ENCODE measurements at places on chromosomes 1 and 21.

DNA sequence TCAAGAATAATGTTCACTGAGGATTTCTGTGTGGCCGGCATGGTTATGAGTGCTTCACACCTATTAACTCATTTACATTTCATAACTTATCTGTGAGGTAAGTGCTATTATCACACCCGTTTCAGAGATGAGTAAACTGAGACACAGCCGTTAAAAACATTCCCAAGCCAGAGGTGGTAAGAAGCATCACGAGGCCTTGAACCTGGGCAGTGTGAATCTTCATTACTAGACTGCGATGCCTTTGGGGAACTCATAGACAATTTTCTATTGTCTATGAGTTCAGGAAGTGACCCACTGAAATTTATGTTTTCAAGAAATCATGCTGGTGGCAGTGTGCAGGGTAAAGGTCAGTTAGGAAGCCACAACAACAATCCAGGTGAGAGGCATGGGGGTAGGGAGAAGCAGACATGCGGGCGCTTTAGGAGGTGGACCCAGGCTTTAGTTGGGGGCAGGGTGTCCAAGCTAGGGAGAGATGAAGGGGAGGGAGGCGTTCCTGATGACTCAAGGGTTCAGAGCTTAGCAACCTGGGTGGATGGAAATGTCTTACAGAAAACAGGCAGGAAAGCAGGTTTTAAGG is 14.5 kb downstream of the GNG12 start:
- DNase-seq: no peak

GRCh38 chr21:26850116-26850643 is 5.0 kb upstream of the ADAMTS1 start:
- DNase-seq: peak; percentile 37

- DNase-seq: no peak
Measured at GRCh38 chr1:7403265-7404045, 367.6 kb upstream of the VAMP3 start.

DNA sequence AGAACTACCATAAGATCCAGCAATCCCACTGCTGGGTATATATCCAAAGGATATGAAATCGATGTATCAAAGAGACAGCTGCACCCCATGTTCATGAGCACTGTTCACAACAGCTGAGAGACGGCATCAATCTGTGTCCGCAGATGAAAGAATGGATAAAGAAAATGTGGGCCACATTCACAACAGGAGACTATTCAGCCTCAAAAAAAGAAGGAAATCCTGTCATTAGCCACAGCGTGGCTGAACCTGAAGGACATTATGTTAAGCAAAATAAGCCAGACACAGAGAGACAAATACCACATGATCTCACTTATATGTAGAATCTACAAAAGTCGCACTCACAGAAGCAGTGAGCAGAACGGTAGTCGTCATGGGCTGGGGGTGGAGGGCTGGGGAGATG is 99.2 kb upstream of the IFFO2 start:
- DNase-seq: no peak

DNA sequence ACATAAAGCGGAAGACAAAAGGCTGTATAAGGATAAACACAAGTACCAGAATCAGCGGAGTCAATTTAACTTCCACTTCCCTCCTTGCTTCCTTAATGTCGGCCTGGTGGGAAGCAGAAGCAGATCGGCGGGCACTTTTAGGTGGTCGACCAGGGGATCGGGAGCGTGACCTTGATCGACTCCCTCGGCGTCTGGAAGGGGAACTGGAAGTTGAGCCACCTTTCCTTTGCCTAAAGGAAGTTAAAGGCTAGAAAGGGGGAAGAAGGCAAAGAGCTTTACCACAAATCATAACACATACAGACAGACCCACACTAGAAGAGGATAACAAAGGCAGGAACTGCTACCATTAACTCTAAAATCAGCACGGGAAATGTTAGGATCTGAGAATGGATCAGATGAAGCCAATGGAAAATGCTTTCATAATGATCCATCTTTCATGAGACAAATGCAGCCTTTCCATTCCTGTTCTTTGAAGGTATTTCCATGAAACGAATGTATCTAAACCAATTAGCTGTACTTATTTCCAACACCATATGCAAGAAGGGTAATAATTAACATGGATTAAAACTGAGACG is 5.7 kb downstream of the LBR start:
- DNase-seq: no peak

DNA sequence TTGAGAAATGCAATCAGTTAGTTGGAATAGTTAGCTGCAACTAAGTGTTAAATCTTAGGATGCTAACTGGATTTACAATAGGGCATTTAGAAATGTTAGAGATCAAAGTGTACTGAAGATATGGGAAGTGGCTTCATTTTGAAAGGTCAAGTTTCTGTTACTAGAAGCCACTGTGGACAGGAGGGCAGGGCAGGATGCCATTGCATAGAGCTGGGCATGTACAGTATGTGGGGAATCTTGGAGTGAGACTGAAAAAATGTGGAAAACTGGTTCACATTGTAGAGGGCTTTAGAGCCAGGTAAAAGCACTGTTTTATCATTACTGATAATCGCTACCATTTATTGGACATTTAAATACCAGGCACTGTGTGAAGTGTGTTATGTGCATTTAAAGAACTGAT is 31.0 kb downstream of the ARID1A start:
- no peak for DNase-seq

DNA sequence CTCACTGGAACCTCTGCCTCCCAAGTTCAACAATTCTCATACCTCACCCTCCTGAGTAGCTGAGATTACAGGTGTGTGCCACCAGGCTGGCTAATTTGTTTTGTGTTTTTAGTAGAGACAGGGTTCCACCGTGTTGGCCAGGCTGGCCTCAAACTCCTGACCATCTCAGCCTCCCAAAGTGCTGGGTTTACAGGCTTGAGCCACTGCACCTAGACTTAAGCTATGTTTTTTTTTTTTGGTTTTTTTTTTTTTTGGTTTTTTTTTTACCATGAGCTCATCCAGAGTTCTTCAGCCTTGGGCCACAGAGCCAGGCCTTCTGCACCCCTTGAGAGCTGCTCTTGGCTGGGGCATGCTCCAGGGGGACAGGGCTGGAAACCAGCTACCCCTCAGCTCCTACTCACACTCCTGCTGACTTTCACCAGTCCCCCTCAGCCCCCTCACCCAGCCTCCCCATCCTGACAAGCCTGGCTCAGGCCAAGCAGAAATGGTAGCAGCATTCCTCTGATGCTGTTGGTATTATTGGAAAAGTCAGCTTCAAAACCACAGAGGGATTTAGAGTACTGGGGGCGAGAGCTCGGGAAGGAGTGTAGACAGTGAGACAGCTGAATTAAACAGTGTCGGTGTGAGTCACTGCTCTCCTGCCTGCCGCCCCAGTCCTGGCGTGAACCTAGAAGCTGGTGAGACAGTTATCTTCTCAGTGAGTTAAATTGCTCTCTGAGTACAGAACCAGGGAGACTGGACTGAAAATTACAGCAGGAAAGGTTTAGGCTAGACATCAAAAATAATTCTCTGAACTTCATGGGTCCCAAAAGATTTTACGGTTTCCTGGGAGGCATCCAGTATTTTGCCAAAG is 63.7 kb downstream of the NAV1 start:
- DNase-seq: no peak

- no peak for DNase-seq
Measured at GRCh38 chr1:218983848-218984247, 189.8 kb upstream of the LYPLAL1 start.

DNA sequence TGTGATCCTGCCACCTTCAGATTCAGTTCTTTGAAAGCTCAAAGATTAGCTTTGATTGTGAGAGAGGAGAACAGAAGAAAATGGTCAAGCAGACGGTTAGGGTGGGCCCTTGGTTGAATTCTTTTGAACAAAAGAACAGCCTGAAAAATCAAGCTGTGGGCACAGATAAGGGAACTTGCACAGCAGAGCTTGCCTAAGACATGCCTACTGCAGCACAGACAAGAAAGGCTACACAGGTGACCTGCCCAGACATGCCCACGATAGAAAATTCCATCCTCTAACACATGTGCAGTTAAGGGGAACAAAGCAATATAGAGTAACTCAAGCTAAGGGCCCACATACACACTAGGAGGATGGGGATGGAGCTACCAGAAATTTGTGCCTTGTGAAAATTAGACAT is 512.5 kb upstream of the LRRC7 start:
- DNase-seq: peak; percentile 40

DNA sequence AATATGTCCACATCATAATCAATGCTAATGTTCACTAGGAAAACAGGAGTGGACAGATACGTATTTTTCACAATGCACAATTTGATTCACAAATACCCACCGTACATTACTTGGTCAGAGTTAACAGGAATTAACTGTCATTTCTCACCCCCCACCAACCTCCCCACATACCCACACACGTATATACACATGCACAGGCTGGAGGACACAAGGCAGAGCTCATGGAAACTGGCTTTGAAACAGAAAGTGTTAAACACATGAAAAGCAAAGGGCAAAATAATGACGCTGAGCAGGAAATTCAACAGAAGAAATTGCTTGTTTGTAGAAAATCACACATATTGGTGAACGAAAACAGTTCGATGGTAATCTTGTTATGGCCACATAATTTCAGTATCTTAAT is 188.4 kb upstream of the DMRTA2 start:
- no peak for DNase-seq

DNA sequence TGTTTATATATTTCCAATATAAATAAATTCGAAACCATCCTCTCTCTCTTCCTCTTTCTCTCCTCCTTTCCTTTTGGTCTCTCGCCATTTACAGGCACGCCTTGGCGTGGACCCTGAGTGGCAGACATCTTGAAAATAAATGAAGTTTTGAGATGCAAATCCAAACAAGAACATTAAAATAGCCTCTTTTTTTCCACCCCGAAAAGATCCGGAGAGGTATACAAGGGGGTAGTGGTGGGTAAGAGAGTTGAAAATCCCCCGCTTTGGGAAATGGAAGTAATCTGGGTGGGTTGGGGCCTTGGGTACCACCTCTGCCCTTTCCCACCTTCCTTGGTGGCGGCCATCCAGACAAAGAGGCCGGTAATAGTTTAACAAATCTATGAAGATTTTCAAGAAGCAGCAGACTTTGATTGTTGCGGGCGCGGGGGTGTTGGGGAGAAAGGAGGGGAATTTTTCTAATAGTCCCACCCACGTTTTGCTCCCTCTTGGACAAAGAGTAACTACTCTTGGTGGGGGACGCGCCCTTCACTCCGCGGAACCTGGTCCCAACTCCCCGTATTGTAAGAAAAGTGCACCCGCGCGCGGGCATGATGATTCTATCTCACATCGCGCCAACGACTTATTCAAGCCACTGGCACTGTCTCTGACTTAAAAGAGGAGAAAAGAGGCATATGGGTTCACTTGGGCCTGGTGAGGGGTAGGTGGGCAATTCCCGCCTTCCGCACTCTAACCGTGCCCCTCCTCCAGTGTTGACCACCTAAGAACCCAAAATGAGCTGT is 4.0 kb upstream of the FOXD3 start:
- peak; percentile 19 for DNase-seq

DNA sequence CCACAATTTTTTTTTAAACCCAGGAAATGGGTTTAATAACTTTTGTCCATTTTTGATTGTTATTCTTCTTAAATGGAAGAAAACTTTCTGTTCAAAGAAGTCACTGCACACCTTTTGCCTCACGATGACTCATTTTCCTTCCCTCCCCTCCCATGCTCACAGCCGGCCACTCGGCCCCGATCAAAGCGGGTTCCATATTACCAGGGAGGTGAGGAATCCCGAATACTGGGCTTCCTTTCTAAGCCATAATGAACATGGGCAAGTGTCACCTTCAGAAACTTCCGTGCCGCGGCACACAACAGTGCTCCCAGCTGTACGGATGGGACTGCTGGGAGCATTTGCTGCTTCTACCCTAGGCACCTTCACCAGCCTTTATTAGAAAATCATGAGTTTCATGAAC is 121.4 kb downstream of the HLCS start:
- no peak for DNase-seq

- no peak for DNase-seq
Measured at GRCh38 chr1:155001425-155001674, 1.3 kb upstream of the ZBTB7B start.

GRCh38 chr1:84271441-84272151 is 29.9 kb upstream of the SAMD13 start:
- no peak for DNase-seq

DNA sequence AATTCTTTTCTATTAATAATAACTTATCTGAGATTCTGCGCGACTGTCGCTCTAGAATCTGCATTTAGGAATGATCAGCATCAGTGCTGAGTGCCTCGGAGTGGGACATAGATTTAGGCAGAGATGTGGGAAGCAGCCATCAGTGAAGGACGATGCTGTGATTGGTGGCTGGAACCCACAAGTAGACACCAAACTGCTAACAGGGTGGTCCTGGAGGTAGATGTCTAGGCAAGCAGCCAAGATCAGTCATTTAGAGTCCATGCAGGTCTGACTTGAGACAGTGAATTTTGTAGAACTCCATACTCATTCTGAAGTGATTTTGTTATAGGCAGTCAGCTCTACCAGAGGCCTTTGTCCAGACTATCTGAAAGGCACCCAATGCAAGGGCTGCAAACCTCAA is 51.8 kb upstream of the LYST start:
- DNase-seq: no peak

DNA sequence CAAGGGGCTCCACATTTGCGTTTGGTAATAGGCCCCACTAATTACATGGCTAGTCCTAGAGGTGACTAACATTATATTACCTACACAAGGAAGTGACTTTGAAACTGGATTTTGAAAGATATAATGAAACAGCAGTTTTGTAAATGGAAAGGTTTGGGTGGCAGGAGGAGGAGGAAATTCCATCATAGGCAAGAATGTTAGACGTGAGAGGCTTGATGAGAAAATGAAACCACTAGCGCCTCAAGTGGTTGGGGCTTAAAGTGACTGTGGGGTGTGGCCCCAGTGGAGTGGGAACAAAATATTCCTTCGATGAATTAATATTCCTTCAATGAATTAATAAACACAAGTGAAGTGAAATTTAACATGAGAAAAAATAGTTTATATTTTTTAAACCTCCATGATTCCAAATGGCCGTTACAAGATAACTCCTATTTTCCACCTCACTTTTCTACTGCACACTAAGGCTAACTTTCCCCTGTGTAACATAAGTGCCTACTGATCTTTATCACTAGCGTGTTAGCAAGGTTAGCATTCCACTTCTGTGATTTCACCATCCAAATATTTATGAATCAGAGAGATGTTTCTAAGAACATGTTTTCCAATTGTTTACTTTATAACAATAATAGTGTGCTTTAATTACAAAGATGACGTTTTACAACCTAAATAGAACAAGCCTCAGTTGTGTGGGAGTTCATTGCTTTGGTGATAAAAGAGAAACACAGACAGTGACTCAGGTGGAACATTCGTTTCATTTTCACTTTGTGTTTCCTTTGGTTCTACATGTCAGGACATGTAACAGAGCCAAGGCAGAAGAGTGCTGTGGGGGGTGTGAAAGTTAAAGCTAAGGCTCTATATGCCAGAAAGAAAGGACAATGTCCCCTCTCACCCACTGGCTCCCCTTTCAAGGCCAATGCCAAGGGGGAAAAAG is 12.5 kb upstream of the ATF3 start:
- peak; percentile 31 for DNase-seq

DNA sequence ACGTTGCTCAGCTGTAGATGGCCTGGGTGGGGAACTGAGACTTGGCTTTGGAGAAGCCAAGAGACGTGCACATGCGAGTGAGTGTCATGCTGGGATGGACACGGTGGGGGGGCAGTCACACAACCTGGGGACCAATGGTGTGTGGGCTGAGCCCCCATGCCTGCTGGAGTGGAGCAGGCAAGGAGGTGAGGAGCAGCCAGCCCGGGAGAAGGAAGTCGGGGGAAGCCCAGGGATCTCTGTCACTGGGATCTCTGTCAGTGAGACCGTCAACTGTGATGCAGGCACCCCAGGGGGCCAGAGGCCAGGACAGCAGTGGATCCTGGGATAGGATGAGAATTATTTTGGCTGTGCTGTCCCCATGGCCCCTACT is 11.0 kb upstream of the ZNF669 start:
- no peak for DNase-seq

Data from NCI-H1105 treated with DMSO at 0.1 percent for 48 hours (cell line).